IMR-90 (cell line): ENCODE measurements at places on chromosomes 13 and 19. TPM values are rescaled to one million over a fixed set of nuclear protein-coding genes. Genes with fewer than 3 reads are reported as not detected.
A peak's percentile ranks its signal among the peaks of the same experiment; 100 is the strongest.

GRCh38 chr19:35069696-35070095 lies 28.2 kb downstream of the HPN start:
- no peaks in the 10 kb centered on the region; the same call in 1 of the 2 replicates for H3K27me3 ChIP-seq
- H3K27ac ChIP-seq: no peak overlapping the region
- no peaks in the 10 kb centered on the region for H3K36me3 ChIP-seq
- peak; percentile 8 for DNase-seq
- H3K4me3 ChIP-seq: no peak overlapping the region
- H3K4me1 ChIP-seq: peaks cover 4% of the 10 kb centered on the region

ZNF296 gene
- total RNA-seq: not detected in 2 replicates

ZNF816 gene
- 10.0 and 12.0 TPM in 2 replicates for total RNA-seq

- DNase-seq: no peak
- no peaks in the 10 kb centered on the region for H3K36me3 ChIP-seq
- H3K4me3 ChIP-seq: no peak overlapping the region
- H3K27ac ChIP-seq: no peak overlapping the region
Observed at GRCh38 chr13:37769078-37769477, 100.5 kb downstream of the TRPC4 start.

F2RL3 gene
- not detected in 2 replicates for total RNA-seq

DNA sequence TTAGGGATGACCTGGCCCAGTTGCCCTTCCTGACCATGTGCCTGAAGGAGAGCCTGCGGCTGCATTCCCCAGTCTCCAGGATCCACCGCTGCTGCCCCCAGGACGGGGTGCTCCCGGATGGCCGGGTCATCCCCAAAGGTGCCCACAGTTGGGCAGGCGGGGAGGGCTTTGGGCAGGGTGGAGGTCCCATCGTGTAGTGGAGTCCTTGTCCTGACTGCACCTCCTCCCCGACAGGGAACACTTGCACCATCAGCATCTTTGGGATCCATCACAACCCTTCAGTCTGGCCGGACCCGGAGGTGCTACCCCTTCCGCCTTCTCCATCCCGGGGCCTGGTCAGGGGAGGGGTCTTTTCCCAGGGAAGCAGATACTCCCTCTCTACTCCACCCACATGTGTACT lies 31.7 kb upstream of the CYP4F8 start:
- no peaks in the 10 kb centered on the region for H3K4me1 ChIP-seq
- no peak overlapping the region for H3K4me3 ChIP-seq
- no peaks in the 10 kb centered on the region for H3K36me3 ChIP-seq
- no peak for DNase-seq
- no peak overlapping the region for H3K27ac ChIP-seq
- H3K27me3 ChIP-seq: no peaks in the 10 kb centered on the region; the same call in 1 of the 2 replicates

- H3K27me3 ChIP-seq: peaks cover 62% of the 10 kb centered on the region
- no peaks in the 10 kb centered on the region for H3K36me3 ChIP-seq
- H3K27ac ChIP-seq: no peak overlapping the region; the same call in 1 of the 2 replicates
Observed at GRCh38 chr19:55080121-55080967, 4.7 kb downstream of the EPS8L1 start.

- H3K27ac ChIP-seq: no peak overlapping the region; the same call in 1 of the 2 replicates
- H3K36me3 ChIP-seq: peaks cover 12% of the 10 kb centered on the region
- no peaks in the 10 kb centered on the region for H3K27me3 ChIP-seq
- H3K4me1 ChIP-seq: no peaks in the 10 kb centered on the region
- DNase-seq: no peak
Observed at GRCh38 chr19:1384478-1385110, 887 bp downstream of the NDUFS7 start.

TEX26 gene
- total RNA-seq: not detected in 2 replicates

GPR4 gene
- not detected in 2 replicates for total RNA-seq

- H3K4me3 ChIP-seq: no peak overlapping the region
- no peak overlapping the region; the same call in 1 of the 2 replicates for H3K27ac ChIP-seq
- no peaks in the 10 kb centered on the region for H3K27me3 ChIP-seq
- peaks cover 36% of the 10 kb centered on the region for H3K36me3 ChIP-seq
- no peak for DNase-seq
- H3K4me1 ChIP-seq: peaks cover 47% of the 10 kb centered on the region
Observed at GRCh38 chr13:113849981-113850721, 13.7 kb downstream of the GAS6 start.

- H3K36me3 ChIP-seq: no peaks in the 10 kb centered on the region
- no peaks in the 10 kb centered on the region for H3K27me3 ChIP-seq
- no peaks in the 10 kb centered on the region for H3K4me1 ChIP-seq
- DNase-seq: no peak
Observed at GRCh38 chr13:96652506-96652905, 341.8 kb downstream of the OXGR1 start.

MAST1 gene
- 0.28 and 1.1 TPM in 2 replicates for total RNA-seq

- no peak for DNase-seq
- H3K4me3 ChIP-seq: no peak overlapping the region
- no peak overlapping the region for H3K27ac ChIP-seq
- no peaks in the 10 kb centered on the region for H3K36me3 ChIP-seq
- no peaks in the 10 kb centered on the region for H3K4me1 ChIP-seq
Observed at GRCh38 chr13:39095500-39095899, 57.2 kb downstream of the NHLRC3 start.

DNA sequence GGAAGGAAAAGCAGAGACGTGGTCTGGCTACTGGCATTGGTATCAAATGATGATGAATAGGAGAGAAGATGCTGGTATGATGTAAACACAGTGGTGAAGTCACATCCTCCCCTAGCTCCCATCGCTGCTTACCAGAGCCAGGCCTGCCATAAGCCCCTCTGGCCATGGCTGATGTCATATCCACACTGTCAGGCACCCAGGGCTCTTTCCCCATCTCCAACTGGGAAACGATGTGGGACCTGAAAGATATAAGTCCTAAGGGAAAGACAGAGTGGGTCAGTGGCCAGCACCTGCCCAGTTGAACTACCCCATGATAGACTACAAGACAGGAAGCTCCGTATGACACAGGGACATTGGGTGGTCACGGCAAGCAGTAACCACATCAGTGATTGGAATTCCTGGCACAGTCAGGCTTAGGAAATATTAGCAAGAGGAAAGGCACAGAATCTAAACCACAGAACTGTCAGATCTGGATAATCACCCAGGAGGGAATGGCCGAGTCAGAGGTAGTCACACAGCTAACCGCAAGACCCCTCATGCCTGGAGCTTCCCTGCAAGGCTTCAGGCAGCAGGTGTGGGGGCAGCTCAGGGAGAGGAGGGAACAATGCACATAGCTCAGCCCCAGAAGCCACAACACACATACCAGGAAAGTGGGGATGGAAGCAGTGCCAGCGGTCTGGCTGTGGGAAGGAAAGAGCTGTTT lies 3.8 kb downstream of the ZNF792 start:
- peaks cover 3% of the 10 kb centered on the region for H3K4me1 ChIP-seq
- H3K4me3 ChIP-seq: no peak overlapping the region
- DNase-seq: peak; percentile 86
- no peaks in the 10 kb centered on the region for H3K27me3 ChIP-seq
- H3K36me3 ChIP-seq: peaks cover 35% of the 10 kb centered on the region

GRCh38 chr13:42354241-42355091 lies 82.5 kb downstream of the AKAP11 start:
- no peaks in the 10 kb centered on the region; the same call in 1 of the 2 replicates for H3K27me3 ChIP-seq
- DNase-seq: peak; percentile 48
- H3K36me3 ChIP-seq: no peaks in the 10 kb centered on the region
- H3K4me3 ChIP-seq: no peak overlapping the region
- H3K4me1 ChIP-seq: no peaks in the 10 kb centered on the region

GRCh38 chr13:28725046-28725610 lies 6.4 kb upstream of the SLC46A3 start:
- no peaks in the 10 kb centered on the region for H3K4me1 ChIP-seq
- H3K27ac ChIP-seq: no peak overlapping the region
- H3K36me3 ChIP-seq: no peaks in the 10 kb centered on the region
- no peak for DNase-seq
- no peak overlapping the region for H3K4me3 ChIP-seq
